ENCODE measurements at places on chromosomes 6 and 20.

DNA sequence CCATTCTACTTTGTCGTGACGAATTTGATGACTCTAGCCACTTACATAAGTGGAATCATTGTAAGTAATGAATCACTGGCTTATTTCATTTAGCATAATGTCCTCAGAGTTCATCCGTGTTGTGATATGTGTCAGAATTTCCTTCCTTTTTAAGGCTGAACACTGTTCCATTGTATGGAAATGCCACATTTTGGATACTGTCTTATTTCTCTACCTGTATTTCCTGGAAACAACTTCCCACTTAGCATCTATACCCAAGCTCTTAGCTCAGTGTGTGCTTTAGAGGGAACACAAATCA lies 28.8 kb upstream of the GGTLC1 start:
- no peak for DNase-seq

GRCh38 chr6:53107091-53107490 lies 41.5 kb downstream of the GCM1 start:
- no peak for DNase-seq

DNA sequence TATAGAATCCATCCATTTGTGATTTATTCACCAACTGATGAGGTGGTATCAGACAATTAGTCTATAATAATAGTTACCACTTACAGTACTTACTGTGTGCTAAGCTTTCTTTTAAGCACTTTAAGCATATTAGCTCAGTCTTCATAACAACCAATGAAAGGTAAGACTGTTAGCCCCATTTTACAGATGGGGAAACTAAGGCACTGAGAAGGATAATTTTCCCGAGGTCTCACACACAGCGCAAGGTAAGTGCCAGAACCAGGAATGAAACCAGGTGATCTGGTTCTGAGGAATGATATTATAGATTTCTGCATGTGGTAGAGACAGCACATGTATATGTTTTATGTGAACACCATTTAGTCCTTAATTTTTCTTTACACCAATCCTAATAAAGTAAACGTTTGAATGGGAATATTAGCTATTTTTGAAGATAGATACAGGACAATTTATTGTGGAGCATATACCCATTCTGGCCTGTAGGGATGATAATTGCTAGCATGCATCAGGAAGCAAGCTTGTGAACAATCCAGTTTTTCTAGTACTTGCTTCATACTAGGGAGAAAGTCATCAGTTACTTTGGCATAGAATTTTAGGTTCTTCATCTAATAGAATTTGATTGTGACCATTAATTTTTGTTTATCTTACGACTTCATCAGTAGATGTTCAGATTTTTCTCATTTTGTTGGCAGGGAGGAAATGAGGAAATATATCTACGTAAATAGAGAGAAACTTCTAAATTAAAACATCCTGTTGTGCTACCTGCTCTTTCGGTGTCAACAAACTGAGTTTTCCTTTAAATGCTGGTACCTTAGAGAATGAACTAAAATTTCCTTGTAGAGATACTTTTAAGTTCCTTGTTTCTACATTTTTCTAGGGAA lies 3.0 kb downstream of the YWHAB start:
- no peak for DNase-seq

DNA sequence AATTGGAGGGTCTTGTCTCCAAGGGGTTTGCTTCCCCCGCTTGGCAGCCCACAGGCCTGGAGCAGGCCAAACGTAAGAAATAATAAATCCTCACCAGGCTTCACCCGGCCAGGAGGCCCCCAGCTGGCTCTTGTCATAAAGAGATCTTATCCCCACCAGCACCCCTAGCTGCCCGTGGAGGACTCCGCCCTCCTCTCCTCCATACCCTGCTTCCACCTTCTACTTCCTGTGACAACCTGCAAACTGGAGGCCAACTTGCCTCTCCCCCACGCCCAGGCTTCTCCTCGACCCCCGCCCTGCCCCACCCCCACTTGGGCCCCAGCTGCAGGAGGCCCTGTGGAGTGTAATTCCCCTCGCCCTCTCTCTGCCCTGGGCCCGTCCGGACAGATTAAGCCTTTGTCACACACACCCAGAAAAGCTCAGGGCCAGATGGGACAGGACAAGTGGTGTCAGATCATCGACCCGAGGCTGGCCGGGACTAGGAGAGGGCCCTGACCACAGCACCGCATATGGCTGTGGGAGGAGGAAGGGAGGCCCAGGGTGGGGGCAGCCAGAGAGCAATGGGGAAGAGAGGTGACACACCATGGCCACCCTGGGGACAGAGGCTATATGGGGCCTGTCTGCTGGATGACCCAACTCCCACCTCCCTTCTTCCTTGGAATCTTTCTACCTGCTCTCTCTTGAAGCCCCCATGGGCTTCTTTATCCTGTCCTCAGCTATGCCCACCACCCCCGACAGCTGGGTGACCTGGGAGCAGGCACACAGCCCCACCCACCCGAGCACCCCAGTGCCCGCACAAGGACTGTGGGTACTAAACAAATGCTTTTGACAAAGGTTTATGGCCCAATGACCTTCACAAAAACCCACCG lies 3.9 kb downstream of the NOL4L start:
- DNase-seq, result peak; percentile 38

DNA sequence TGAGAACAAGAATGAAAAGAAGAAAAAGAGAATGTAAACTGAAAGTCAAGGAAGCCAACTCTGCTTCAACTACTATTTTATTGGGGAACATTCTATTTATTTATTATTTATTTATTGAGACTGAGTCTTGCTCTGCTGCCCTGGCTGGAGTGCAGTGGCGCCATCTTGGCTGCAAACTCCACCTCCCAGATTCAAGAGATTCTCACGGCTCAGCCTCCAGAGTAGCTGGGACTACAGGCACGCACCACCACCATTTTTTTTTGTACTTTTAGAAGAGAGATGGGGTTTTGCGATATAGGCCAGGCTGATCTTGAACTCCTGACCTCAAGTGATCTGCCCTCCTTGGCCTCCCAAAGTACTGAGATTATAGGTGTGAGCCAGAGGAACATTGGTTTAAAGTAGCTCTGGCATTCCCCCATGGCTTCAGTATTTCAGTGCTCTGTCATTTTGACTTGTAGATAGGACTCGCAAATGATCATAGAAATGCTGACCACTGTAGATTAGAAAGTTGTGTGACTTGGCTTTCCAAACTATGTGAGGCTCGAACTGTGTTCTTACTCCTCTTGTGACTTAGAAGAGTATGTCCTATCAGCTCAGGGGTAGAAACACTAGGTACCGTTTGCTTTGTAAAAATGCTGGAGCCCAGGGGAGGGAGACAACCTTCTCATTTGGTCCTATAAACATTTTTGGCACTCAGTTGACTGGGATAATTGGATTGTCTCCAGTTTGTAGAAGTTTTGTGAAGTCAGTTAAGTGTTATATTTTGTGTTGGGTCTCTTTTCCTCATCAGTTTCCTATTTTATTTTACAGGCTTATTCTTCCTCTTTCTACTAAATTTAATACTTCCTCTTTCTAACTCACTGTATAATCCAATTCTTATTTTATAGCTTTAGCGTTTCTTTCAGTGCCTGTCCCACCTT lies 544.9 kb upstream of the CITED2 start:
- DNase-seq, result no peak

DNA sequence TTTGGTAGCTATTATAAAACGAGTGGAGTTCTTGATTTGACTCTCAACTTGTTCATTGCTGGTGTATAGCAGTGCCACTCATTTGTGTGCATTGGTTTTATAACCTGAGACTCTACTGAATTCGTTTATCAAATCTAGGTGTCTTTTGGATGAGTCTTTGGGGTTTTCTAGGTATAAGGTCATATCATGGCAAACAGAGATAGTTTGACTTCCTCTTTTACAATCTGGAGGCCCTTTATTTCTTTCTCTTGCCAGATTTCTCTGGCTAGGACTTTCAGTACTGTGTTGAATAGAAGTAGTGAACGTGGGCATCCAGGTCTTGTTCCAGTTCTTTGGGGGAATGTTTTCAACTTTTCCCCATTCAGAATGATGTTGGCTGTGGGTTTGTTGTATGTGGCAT lies 38.8 kb downstream of the SUMO4 start:
- DNase-seq, result no peak

GRCh38 chr20:46367234-46367633 lies 39.2 kb downstream of the ELMO2 start:
- DNase-seq, result no peak

GRCh38 chr20:631101-631500 lies 21.0 kb upstream of the TCF15 start:
- no peak for DNase-seq

DNA sequence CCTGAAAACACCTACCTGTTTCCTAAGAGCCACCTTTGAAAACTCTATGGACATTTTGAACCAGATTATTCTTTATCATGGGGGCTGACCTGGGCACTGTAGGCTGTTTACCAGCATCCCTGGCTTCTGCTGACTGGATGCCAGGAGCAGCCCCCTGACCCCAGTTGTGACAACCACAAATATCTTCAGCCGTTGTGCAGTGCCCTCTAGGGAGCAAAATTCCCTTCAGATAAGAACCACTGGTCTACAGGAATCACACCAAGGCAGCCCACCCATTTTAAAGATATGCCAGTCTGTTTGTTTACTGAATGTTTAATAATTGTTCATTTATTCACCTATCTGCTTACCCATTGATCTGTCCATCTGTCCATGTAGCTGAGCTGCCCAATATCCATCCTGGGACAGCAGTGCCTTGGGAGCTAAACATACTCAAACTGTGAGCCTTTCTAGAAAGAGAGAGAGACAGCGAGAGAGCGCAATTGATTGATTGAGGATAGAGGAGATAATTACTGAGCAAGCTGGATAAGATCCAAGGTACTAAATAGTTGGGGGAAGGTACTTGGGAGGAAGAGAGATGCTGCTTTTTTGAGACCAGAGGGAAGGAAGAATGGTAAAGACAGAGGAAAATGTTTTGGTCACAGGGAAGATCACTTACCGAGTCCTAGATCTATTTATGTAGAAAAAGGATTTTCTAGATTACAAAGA lies 276.8 kb downstream of the NRN1 start:
- no peak for DNase-seq

DNA sequence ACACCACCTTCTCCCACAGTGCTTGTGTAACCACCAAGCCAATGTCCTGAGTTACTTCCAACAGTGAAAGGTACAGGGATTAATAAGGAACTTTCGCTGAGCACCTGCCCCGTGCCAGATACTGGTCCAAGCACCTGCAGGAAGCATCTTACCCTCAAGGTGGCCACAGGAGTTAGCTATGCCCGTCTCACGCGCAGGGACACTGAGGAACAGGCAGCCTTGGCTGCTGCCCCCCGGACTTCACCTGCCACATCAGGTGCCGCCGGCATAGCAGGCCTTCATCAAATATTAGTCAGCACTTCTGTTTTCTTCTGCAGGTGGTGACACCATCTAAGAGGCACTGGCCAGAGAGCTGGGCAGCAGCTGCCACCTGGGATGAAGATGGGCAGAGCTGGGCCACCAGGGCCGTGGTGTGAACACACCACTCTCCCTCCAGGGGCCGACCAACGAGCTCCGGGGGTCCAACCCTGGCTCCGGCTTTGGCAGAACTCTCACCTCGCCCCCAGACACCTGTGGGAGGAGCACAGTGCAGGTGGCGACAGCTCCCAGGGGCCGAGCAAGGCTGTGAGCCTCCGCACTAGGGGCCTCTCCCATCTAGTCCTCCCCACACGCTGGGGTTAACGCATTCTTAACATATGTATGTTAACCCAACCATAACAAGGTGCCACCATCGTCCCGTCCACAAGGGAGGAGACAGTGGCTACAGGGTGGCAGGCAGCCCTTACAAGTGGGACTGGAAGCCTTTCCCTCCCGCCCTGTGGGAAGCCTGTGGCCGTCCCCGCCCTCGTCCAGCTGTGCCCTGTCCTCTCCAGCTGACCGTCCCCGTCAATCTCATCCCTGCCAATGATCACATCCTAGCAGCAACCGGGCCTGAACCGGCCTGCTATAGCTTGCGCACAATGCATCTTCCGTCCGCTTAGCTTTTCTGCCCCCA lies 2.9 kb upstream of the PPDPF start:
- no peak for DNase-seq

DNA sequence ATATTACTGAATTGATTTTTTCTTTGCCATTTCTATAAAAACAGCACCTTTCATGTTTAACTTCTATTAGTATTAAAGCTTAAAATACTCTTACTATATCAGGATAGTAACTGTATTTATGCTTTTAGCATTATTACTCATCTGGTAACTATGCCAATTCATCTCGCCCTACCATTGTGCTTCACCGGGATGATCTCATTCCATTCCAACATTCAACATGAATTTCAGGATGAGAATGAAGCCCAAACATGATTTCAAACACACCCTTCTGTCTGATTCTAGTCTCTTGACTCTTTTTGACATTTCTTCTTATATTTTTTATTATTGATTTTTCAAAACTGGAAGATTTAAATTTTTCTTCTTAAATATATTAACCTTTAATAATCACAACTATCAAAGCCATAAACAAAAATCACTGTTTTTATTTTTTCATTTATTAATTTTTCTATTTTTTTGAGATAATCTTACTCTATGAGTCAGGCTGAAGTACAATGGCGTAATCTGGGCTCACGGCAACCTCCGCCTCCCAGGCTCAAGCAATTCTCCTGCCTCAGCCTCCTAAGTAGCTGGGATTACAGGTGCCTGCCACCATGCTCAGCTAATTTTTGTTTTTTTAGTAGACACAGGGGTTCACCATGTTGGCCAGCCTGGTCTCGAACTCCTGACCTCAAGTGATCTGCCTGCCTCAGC lies 46.7 kb downstream of the GJA1 start:
- DNase-seq, result no peak

DNA sequence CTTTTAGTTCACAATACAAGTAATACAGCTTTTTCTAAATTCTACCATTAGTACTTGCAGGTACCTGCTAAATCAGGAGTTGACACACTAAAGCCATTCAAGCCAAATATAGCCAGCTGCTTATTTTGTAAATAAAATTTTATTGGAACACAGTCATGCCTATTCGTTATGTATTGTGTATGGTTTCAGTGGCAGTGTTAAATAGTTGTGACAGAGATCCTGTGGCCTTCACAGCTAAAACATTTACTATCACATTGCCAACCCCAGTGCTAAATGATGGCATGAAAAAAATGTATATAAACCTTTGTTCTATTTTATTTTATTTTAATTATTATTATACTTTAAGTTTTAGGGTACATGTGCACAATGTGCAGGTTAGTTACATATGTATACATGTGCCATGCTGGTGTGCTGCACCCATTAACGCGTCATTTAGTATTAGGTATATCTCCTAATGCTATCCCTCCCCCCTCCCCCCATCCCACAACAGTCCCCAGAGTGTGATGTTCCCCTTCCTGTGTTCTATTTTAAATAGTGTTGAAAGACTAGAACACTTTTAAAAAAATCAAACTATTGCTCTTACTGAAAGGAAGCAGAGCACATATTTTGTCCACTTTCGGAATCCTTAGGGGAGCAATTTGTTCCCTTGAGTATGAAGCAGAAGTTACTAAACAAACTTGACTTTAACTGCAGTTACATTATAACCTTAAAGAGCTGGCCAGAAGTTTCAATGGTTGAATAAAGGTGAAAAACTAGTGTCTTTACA lies 115.7 kb downstream of the PRIM2 start:
- DNase-seq, result no peak

DNA sequence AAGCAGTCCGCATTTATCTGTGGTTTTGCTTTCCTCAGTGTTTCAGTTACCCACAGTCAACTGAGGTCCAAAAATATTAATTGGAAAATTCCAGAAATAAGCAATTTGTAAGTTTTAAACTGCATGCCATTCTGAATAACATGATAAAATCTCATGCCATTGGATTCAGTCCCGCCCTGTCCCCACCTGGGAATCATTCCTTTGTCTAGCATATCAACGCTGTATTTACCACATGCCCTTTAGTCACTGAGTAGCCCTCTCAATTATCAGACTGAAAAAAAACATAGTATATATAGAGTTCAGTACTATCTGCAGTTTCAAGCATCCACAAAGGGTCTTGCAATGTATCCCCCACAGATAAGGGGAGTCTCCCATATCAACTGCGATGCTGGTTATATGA lies 17.1 kb downstream of the RANBP9 start:
- DNase-seq, result no peak

Data from activated naive CD8-positive, alpha-beta T cell treated with anti-CD3 and anti-CD28 coated beads, Interleukin-2, amount 50 U/mL, for 24 hours (primary cell).